ENCODE measurements at places on chromosomes 5 and 9.

DNA sequence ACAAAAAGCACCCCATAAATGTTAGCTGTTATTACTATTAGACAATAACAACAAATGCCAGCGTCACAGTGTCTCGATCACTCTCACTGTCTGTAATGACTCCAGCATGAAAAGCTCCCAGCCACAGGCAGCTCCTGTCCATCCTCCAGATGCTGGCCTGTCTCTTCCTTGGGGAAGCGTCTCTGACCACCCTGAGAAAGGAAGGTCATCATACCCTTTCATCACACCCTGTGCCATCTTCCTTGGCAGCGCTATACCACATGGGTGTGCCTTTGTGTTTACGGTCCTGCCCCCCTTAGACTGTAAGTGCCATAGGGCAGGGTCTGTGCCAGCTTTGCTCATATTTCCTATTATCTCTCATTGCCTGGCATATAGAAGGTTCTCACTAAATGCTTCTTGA, 90.6 kb downstream of the PRRT1B start:
- DNase-seq = no peak

DNA sequence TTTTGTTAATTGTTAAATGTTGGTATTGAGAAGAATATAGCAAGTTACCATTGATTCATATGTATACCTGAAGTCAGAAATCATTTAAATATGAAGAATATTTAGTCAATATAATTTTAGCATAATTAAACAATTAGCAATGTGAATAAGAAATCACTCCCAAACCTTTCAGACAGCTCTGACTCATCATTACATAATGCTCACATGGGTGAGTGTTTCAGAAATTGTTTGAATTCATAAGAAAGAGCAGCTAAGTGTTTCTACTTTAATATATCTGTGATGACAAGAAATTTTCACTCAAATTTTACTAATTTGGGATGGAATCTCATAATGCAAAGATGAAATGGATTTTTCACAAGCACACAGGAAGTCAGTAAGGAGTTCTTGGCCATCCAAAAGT, 42.0 kb upstream of the CDC42SE2 start:
- DNase-seq = peak; percentile 33

- DNase-seq = no peak
Observed at GRCh38 chr9:127264462-127265219, at the start of gene GARNL3. GARNL3 (plus strand) TSS chr9:127264774; CDS start chr9:127264878, 104 bp downstream.

GRCh38 chr9:126057121-126057825, 269.4 kb upstream of the MVB12B start:
- no peak for DNase-seq

DNA sequence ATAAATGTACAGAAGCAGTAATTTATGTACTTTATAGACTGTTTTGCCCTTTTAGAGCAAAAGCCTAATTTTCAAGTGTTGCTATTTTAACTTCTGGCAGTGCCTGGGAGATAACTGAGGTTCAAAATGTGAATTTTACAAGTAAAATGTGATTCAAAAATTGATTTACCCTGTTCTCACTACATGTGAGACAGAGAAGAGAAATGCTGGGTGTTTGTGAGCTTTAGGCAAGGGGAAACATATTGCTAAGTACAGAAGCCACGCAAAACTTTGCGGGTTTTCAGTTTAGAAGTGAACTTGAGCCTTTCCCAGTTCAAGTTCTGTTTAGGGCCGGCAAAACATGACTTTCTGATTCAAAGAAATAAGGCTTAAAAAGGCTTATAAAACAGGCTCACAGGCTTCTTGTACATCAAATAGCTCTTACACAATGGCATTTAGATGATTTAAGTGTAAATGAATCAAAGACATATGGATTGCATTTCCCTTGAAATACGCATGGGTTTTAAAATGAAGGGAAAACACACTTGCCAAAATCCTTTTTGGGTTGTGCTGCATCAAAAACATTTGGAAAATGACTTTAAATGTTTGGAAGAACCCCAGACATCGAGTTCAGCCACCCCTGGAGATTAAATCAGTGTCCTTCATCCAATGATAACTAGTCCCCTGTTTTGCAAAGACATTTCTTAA, 370.8 kb upstream of the MEF2C start:
- DNase-seq = no peak

GRCh38 chr9:92715488-92716231, 45.7 kb upstream of the IPPK start:
- DNase-seq = no peak

GRCh38 chr5:39755452-39755851, 330.7 kb upstream of the DAB2 start:
- DNase-seq = no peak

DNA sequence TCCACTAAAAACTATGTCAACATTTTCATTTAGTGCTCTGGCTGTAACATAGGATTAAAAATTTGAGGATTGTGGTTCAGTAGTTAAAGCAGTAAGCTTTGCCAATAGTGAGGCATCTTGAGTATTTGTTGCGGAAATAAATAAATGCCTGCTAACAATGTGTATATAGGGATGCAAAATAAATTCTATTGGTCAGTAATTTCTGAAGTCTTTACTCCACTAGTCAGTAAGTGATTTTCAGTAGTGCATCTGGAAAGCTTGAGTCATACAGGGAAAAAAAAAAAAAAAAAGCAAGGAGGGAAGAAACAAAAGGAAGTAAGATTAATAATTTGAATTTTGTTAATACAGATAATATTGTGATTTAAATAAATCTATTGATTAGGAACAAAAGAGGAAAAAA, 21.0 kb downstream of the NIPBL start:
- peak; percentile 51 for DNase-seq

DNA sequence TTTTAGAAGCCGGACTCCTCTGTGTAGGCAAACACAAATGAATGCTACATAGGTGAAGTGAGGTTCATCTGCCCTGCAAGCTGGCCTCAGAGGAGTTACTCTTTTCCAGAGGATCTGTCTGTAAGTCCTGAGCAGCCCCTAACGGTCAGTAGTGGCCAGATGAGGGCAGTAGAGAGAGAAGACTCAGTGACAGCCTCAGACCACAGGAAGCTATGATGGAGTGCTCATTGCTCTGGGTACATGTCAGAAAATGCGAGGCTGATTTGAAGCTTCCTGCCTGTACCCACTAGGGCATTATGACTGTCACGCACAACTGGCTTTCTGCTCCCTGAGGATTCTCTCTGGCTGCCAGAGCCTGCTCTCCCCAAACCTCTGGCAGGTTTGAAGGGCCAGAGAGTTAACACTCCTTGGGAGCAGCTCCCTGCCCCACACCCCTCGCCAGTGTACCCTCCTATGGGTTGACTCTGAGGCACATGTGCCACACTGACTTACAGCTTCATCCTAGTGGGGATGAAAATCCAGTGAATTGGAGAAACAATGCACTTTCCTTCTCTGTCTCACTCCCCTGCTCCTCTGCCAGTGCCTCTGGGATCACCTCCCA, 141.5 kb downstream of the GABRG2 start:
- peak; percentile 53 for DNase-seq

GRCh38 chr5:124902097-124902821, 155.8 kb upstream of the ZNF608 start:
- DNase-seq = peak; percentile 59

- DNase-seq = peak; percentile 76
Observed at GRCh38 chr9:18359335-18359734, 114.6 kb upstream of the ADAMTSL1 start.

GRCh38 chr9:88219601-88220000, 81.3 kb upstream of the SPATA31C2 start:
- no peak for DNase-seq

- peak; percentile 96 for DNase-seq
Observed at GRCh38 chr5:157390551-157391297, 69.3 kb upstream of the NIPAL4 start.

- DNase-seq = no peak
Observed at GRCh38 chr9:113928269-113928668, 52.2 kb downstream of the ZNF618 start.

GRCh38 chr9:2032234-2032633, 17.1 kb downstream of the SMARCA2 start:
- DNase-seq = no peak

DNA sequence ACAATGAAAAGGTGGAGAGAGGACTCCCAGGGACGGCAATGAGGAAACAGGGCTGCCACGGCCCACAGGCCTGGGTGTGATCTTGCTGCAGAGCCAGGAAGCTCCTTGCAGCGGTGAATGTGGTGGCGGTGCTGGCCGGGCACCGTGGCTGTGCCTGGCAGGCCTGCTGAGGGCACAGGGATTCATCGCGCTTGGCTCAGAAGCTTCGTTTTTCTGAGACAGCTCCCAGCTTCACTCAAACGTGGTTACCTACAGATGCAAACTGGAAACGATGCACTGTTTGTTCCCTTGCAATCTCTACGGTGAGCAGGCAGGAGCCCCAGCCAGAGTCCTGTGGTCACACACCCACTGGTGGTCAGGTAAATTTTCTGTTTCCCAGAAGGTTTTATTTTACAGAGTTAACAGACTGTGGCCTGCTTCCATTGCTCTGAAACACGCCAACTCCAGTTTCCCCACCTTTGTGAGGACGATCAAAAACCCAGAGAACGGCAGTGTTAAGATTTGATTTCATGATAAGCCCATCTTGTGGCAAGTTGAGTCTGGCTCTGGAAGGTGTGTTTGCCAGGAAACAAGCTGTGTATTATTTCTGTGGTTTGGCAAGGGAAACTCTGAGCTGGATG, 183.9 kb downstream of the AUH start:
- peak; percentile 25 for DNase-seq

DNA sequence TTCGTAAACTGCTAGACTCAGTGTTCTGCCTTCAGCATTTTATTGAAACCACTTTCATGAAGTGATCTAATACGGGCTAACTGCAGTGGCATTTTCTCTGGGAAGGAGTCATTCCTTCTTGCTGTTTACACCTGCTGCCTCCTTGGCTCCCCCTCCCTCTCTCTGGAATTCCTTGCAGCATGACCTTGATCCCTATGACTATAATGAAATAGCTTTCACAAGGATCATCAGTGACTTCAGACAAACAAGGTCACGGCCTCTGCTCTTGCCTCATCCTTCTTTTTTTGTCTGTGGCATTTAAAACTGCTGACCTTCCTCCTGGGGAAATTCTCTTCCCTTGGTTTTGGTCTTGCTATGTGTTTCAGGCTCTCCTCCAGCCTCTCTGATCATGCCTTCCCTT, 90.2 kb downstream of the ZNF462 start:
- DNase-seq = peak; percentile 96

DNA sequence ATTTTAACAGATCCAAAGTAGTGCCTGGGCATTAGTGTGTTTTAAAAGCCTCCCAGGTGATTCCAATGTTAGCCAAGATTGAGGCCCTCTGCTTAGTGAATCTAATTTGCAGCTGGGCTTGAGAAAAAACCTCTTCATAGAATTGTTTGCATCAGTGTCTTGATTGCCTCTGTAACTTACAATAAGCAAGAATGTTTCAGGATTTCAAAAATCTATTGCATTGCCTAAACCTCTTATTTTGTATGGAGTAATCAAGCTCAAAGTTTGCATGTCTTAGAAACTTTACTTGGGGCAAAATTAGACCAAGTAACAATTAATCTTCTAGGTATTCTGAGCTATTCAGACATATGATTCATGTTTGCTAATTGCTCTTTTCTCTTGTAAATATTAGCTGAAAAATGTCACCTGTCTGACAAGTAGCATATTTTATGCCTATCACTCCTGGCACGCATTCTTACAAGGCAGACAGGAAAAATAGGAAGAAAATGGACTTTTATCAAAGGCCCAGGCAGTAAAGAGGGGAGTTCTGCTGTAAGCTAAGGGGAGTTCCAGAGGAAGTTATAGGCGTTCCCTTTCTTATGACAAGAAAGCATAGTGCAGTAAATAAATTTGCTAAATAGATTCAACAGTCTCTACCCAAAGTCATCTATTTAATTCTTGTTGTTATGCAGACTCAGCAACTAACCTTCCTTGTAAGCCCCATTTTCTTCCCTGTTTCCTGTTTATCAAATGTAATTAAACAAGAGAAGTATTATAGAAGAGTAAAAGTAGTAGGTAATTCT, 21.0 kb downstream of the PDCD1LG2 start:
- DNase-seq = no peak

- no peak for DNase-seq
Observed at GRCh38 chr9:34085581-34086500, 37.2 kb upstream of the UBAP2 start.

GRCh38 chr9:6902423-6902822, 144.7 kb downstream of the KDM4C start:
- DNase-seq = peak; percentile 64

GRCh38 chr5:116459301-116459700, 115.3 kb downstream of the SEMA6A start:
- DNase-seq = peak; percentile 65

Data from renal cortical epithelial cell (primary cell).